ENCODE measurements at places on chromosomes 5 and 9.

GRCh38 chr5:57988813-57989212 is 471.1 kb downstream of the PLK2 start:
- no peak for DNase-seq
- no peak overlapping the region for H3K4me3 ChIP-seq
- H3K27ac ChIP-seq: no peak overlapping the region

DNA sequence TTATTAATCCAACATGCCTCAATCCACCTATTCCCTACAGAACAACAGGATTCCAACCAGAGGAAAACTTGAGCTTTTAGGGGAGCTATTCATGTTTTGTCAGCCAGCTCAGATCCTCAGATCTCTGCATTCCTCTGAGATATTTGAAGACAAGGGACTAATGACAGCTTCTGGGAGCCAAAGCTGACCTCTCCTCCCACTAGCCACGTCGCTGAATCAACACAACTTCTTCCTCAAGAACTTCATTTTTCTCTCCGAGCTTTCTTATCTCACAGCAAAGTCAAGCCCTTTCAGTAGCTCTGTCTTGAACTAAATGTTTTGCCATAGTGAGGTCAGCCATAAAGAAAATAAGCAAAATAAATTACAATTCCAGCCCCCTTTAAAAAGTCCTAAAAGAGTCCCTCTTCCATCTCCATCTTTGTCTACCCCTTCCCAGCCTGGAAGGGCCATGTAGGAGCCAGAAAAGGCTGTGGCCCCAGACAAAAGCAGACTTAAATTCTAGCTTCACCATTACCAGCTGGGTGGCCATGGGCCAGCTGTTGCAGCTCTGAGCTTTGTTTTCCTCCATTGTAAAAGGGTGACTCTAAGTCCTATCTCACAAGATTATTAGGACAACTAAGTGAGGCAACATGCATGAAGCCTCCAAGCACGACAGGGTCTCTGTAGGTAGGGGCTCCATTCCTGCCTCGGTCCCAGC is 65.0 kb downstream of the HSD17B3 start:
- DNase-seq: no peak

GRCh38 chr5:151847871-151848270 is 76.1 kb downstream of the G3BP1 start:
- no peak for DNase-seq
- H3K36me3 ChIP-seq: no peaks in the 10 kb centered on the region
- no peak overlapping the region for H3K4me3 ChIP-seq
- no peaks in the 10 kb centered on the region for H3K27me3 ChIP-seq
- no peak overlapping the region for H3K27ac ChIP-seq

DNA sequence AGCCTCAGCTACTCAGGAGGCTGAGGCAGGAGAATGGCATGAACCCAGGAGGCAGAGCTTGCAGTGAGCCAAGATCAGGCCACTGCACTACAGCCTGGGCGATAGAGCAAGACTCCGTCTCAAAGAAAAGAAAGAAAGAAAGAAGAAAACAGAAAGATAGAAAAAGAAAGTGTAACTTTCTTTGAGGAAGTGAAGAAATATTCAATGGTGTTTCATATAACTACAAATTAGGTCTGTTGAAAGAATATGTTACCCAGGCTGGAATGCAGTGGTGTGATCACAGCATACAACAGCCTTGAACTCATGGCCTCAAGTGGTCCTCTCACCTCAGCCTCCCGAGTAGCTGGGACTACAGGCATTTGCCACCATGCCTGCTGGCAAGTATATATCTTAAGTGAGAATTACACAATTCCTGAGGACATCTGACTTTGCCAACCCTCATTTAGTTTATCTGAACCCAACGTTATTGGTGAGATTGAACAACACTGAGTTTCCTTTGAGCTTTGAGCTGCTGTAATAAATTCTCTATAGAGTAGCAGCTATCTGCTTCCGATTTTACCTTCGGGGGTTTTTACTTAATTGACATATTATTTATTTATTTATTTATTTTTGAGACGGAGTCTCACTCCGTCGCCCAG is 2.0 kb upstream of the FAF2 start:
- no peak for DNase-seq
- H3K27ac ChIP-seq: no peak overlapping the region
- no peaks in the 10 kb centered on the region for H3K36me3 ChIP-seq
- H3K4me3 ChIP-seq: no peak overlapping the region
- no peaks in the 10 kb centered on the region for H3K27me3 ChIP-seq

GRCh38 chr5:147617191-147617606 is 107.3 kb upstream of the DPYSL3 start:
- DNase-seq: no peak
- no peaks in the 10 kb centered on the region for H3K4me1 ChIP-seq
- no peak overlapping the region for H3K27ac ChIP-seq
- no peaks in the 10 kb centered on the region for H3K27me3 ChIP-seq
- no peak overlapping the region for H3K4me3 ChIP-seq
- H3K36me3 ChIP-seq: no peaks in the 10 kb centered on the region

GRCh38 chr5:62762503-62762902 is 183.9 kb downstream of the LRRC70 start:
- no peak overlapping the region for H3K4me3 ChIP-seq
- H3K27ac ChIP-seq: no peak overlapping the region

DNA sequence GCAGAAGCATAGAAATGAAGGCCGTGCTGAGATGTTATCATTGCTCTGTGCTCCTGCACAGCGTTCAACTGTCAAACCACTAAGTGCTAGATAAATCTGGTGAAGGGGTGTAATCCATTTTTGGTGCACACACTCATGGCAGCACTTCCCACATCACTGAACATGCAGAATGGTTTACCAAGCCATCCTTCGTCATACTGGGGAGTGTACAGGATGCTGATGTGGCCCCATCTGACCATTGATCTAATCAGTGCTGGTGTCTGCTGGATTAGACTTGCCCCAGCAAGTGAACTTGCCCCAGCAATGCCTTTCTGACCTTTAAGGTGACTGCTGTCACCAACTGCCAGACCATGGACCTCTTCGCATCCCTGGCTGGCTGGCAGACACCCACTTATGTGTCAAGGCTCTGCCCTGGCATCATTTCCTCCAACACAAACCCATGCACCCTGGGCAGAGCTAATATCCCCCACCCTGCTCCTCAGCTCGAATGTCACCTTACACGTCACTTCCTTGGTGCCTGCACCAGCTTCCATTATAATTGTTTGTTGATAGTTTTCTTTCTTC is 4.2 kb upstream of the SEMA4D start:
- no peak overlapping the region for H3K27ac ChIP-seq
- no peak overlapping the region for H3K4me3 ChIP-seq
- no peaks in the 10 kb centered on the region for H3K27me3 ChIP-seq
- H3K36me3 ChIP-seq: no peaks in the 10 kb centered on the region

GRCh38 chr5:19855931-19856330 is 132.1 kb downstream of the CDH18 start:
- no peak for DNase-seq
- no peaks in the 10 kb centered on the region for H3K36me3 ChIP-seq
- no peaks in the 10 kb centered on the region for H3K27me3 ChIP-seq
- no peak overlapping the region for H3K27ac ChIP-seq
- H3K4me3 ChIP-seq: no peak overlapping the region

DNA sequence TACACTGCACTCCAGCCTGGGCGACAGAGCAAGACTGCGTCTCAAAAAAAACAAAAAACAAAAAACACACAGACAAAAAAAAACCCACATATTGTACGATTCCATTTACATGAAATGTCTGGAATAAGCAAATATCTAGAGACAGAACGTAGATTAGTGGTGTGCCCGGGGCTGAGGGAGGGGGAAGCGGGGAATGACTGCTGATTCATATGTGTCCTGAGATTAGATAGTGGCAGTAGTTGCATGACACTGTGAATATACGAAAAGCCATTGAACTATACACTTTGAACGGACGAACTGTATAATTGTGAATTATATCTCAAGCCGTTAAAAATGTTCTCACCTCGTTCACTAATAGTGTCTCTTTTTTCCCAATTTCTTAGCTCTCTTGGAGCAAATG is 23.9 kb downstream of the FGF1 start:
- H3K4me3 ChIP-seq: no peak overlapping the region
- no peaks in the 10 kb centered on the region for H3K27me3 ChIP-seq
- H3K4me1 ChIP-seq: no peaks in the 10 kb centered on the region
- H3K36me3 ChIP-seq: no peaks in the 10 kb centered on the region
- H3K27ac ChIP-seq: no peak overlapping the region
- no peak for DNase-seq

GRCh38 chr9:104912606-104913005 is 15.3 kb downstream of the ABCA1 start:
- H3K4me3 ChIP-seq: no peak overlapping the region
- no peaks in the 10 kb centered on the region for H3K36me3 ChIP-seq
- no peaks in the 10 kb centered on the region for H3K27me3 ChIP-seq
- DNase-seq: no peak
- H3K4me1 ChIP-seq: peaks cover 75% of the 10 kb centered on the region

- no peak overlapping the region for H3K27ac ChIP-seq
- H3K4me1 ChIP-seq: no peaks in the 10 kb centered on the region
- no peak overlapping the region for H3K4me3 ChIP-seq
- no peak for DNase-seq
These were observed 156.0 kb upstream of the MAST4 start for GRCh38 chr5:66440202-66440680.

DNA sequence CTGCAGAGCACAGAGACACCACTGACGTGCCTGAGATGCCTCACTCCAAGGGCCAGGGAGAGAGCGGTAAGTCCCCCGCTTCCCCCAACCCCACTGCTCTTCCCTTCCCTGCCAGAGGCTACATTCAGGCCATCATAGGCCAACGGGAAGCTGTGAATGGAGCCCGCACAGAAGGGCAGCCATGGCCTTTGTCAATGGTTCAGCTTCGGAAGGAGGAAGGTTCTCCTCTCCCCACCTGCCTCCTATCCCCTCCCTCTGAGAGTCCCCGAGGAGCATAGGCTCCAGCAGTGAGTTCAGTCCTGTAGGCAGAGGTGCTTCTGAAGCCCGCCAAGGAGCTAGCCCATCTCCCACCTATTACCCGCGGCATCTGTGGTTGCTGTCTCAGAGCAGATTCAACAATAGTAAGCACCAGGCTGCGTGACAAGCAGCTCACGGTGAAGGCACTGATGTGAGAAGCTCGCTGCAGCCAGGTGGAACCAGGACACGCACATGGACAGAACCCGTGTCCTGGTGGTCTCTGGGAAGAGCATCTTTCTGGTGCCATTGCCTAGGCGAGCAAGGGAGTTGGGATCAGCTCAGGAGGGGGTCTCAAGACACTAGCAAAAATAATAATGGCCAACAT is 15.9 kb downstream of the QRFP start:
- no peak overlapping the region for H3K4me3 ChIP-seq
- H3K27me3 ChIP-seq: no peaks in the 10 kb centered on the region
- no peak overlapping the region for H3K27ac ChIP-seq

DNA sequence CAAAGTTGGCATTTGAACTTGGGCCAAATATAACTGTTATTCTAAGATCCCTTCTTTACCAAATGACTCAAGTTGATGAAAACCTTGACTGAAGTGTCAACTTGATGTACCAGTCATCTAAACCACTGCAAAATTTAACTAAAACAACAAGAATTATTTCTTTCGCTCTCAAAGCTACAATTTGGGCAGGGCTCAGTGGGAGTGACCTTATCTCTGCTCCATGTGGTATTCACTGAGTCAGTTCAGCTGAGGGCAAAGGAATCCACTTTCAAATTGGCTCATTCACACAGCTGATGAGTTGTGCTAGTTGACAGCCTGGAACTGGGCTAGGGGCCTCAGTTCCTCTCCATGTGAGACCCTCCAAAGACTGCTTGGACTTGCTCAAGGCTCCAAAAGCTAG is 166.3 kb downstream of the RORB start:
- H3K4me3 ChIP-seq: no peak overlapping the region
- no peak for DNase-seq
- H3K36me3 ChIP-seq: no peaks in the 10 kb centered on the region
- no peaks in the 10 kb centered on the region for H3K27me3 ChIP-seq

Data from gastrocnemius medialis (tissue), 4 donors.